ENCODE measurements at places on chromosomes 5 and 9.

DNA sequence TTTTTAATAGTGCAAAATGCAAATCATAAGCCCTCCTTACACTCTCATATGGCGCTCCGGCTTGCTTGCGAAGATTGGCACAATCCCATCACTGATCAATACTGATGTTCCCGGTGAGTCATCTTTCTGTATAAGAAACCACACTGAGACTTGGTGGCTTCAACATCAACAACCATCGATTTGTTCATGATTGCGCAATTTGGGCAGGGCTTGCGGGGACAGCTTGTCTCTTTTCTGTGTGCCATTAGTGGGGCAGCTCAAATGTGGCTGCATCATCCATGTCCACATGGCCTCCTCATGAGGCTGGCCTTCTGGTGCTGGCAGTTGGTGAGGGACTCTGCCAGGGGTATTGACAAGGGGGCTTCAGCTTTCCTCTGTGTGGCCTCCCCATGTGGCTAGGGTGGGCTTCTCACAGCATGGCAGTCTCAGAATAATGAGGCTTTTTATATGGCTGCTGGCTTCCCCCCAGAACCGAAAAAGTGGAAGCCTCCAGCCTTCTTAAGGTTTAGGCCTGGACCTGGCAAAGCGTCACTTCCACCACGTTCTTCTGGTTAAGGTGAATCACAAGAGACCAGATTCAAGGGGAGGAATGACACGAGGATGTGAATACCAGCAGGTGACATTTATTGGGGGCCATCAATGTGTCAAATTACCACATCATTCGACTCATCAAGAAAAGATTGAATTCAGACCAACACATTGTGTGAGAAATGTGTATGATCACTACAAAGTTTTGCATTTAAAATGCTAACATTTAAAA is 79.5 kb upstream of the NFIL3 start:
- ATAC-seq = no peak

- peak; percentile 84 for ATAC-seq
Measured at GRCh38 chr9:13279284-13280141, at the start of gene MPDZ. Gene MPDZ, minus strand, starts transcription at chr9:13279692. Its CDS starts 29,377 bp downstream, at chr9:13250315.

- peak; percentile 56 for ATAC-seq
Measured at GRCh38 chr5:38650946-38651345, 94.5 kb upstream of the LIFR start.

DNA sequence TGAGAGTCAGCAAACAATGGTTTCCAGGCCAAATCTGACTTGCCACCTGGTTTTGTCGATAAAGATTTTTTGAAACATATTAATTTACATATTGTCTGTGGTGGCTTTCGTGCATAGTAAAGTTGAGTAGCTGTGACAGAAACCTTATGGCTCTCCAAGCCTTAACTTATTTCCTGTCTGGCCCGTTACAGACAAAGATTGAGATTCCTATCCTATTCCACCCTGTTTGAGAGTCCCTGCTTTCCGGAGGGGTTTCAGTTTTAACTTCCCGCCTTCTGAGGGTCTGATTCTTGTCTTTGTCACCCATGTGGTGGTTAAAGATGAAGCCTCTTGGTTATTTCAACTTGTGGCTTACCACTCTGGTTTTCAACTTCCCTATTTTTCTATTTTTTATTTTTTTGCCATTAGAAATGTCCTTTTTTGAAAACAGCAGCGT is 11.4 kb downstream of the OTULIN start:
- ATAC-seq = no peak

GRCh38 chr5:114504560-114504959 is 142.7 kb downstream of the KCNN2 start:
- ATAC-seq = no peak

DNA sequence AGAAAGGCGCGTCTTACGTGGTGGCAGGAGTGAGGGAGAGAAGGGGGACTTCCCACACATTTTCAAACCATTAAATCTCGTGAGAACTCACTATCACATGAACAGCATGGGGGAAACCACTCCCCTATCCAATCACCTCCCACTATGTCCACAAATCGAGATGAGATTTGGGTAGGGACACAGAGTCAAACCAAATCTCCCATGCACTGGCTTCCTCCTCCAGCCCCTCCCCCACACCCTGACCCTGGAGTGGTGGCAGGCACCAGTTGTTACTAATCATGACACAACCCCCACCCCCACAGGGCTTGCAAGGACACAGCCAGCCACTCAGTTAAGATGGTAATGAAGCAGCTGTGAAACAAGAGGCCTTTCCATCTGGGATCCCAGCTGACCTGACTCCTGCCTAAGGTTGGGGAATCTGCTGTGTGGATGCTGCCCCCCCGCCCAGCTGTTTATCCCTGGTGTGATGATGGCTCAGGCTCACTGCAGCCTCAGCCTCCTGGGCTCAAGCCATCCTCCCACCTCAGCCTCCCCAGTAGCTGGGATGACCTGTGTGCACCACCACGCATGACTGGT is 57.1 kb upstream of the FUBP3 start:
- ATAC-seq = peak; percentile 59

DNA sequence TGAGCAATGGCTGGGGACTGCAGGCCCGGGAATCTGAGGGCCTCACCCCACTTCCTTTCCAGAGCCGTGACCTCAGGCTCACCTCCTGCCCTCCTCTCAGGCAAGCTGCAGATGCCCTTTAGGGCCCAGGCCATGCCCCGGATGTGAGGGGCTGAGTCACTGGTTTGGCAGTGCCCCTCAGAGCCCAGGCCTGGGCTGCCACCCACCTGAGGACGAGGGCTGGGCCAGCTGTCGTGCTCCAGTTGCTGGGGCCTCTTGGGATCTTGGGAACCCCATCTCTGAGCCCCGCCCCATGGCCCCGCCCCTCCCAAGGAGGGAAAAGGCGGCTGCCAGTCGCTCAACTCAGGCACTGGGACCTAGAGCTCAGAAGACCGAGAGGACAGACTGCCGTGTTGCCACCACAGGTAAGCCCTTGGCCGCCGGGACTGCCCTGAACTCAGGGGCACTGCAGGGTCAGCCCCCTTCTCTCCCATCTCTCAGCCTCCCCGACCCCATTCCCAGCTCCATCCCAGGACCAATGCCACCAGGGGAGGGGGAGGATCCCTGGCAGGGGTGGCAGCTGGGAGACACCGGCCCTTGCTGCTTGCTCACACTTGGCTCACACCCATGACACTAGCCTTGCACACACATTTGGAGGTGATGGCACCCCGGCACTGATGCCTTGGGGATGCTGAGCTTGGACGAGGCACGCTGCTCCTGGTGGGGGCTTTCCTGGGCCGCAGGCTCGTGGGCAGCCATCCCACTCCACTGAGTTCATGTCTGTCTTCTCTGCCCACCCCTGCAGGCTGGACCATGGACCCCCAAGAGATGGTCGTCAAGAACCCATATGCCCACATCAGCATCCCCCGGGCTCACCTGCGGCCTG is at the start of gene CYSRT1:
CYSRT1 (plus strand) TSS at position 345 of the 865 bp plus-strand sequence; CDS start at position 793, 448 bp downstream.
- no peak for ATAC-seq

DNA sequence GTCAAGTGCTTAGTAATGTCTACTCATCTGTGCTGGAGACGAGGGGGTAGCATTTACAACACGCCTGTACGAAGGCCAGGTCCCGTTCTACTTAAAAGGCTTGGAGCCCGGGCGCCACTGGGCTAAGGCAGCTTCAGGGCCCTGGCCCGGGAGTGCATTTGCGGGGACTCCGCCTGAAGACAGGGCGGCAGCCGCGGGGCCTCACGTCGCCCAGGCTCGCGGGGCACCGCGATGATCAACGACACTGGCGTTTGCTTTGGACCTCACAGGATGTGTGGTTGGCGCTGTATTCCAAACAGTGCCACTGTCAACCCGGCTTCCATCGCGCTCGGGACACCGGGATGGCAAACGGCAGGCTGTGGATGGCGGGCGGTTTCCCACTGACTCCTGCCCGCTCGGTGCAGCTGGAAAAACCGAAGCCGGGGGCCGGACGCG is 1.1 kb upstream of the TENT4A start:
- peak; percentile 22 for ATAC-seq

DNA sequence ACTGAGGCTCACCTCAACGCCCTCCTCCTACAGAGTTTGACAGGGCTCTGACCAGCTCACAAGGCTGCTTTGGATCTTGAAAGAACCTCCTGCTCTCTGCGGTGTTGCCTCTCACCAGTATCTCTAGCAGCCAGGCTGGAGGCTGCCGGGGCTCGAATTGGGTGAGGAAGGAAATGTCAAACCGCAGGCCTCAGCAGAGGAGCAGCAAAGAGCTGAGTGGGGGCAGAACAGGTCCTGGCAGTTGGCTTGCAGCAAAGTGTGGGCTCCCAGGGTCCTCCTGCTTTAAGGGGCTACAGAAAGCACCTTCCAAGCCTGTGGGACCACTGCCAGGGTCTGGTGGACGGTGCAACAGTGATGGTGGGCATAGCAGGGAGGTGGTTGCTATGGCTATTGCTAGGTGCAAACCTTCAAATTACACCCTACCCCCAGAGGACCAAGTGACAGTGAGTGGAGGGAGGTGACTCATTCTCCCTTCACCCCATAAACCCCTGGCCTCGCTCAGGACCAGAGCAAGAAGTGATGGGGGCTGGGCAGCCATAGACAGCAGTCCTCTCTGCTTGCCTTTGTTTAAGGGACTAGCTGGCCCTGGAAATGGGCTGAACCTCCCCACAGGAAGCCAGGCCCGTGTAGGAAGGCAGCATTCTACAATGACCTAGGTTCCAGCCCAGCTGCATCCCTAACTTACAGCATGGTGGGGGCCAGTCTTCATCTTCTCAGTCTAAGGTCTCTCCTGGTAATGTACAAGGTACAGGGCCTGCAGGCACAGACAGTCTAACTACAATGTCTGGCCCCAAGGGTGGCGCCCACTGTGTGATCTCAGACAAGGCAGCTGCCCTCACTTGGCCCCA is 18.7 kb downstream of the LCP2 start:
- ATAC-seq = peak; percentile 74

DNA sequence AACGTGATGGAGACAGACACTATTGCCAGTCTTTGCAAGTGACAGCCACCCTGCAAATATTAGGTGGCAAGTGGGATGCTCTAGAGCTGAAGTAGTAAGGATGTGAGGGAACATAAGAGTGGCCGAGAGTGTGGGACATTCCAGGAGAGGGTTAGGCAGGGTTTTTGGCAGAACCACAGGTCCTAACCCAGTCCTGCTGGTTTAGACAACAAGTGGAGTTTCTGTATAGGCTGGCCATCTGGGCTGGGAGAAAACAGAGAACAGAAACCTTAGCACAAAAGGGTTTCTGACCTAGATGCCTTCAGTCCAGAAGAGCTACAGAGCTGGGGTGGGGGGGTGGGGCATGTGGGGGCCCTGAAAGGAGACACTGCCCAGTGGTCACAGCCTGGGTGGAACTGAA is 107.4 kb downstream of the TMEM174 start:
- ATAC-seq = no peak

GRCh38 chr9:137825324-137825989 is 52.1 kb upstream of the CACNA1B start:
- ATAC-seq = no peak

- no peak for ATAC-seq
Measured at GRCh38 chr5:137582218-137582617, 83.1 kb upstream of the SPOCK1 start.

DNA sequence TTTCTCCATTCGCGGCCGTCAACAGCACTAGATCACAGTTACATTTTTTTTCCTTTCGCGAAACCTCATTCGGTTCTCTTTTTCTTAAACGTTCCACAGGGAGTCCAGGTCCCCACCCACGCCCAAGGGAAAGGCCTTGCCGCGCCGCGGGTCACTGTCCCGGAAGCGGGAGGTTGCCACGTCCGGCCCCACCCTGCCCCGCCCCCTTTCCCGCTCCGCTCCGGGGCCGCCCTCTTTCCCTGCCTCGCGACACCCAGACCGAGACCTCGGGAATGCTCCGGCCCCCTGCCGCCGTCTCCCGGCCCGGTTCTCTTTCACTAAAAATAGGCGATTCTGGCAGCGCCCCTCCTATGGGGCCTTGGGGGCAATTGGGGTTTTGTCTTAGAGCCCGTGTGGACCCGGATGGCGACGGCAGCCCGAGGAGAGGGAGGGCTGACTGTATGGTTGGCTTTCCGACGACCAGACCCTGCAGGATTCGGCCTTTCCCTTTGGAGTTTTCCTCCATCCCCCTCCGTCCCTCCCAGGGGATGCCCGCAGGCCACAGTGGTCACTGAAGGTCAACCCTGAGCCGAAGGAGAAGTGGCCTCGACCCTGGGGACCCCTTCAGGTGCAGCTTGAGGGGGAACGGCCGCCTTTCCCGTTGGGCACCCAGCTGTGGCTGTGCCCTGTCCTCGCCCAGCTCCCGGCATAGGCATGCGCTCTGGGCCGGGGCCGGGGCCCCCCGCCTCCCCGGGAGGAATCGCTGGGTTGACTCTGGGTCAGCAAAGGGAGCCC is 2.8 kb upstream of the RACK1 start:
- ATAC-seq = peak; percentile 47

DNA sequence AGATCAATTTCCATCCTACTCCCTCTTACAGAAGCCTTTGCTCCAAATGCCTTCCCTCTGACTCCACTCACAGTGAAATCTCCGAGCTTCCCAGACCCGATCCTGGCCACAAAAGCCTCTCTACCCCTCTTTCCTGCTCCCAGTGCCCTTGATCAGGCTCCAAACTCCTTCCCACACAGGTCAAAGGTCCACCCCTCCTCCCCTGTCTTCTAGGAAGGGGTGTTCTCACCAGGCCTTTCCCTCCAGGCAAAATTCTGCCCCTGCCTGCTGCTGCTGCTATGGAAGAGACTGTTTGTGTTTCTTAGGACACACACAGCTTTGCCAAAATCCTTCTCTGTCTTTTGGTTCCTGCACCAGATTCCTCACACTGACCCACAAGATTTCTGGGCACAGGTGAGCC is 85.8 kb upstream of the ALDH1A1 start:
- ATAC-seq = no peak

DNA sequence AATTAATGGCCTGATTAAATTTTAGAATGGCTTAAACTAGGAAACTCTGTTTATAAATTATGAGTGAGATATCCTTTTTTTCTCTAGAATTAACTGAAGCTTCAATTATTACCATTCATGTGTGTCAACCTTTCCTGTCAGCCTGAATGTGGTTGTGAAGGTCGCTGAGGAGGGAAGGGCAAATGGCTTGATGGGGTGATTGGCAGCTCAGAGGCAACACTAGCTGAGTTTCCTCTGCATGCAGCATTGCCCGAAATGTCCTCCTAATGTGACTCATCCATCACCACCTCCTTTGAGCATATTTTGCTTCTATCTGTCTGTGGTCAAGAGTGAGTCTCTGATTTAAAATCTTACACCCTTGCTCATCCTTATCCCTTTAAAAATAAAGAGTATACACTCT is 281.9 kb downstream of the TENT4A start:
- no peak for ATAC-seq

GRCh38 chr5:38718771-38719391 is 126.9 kb upstream of the OSMR start:
- ATAC-seq = no peak

- no peak for ATAC-seq
Measured at GRCh38 chr9:122356627-122357026, 14.2 kb upstream of the PTGS1 start.

- no peak for ATAC-seq
Measured at GRCh38 chr5:1168796-1169195, 32.6 kb upstream of the SLC6A19 start.

- ATAC-seq = no peak
Measured at GRCh38 chr9:137955586-137955985, 78.0 kb downstream of the CACNA1B start.

GRCh38 chr9:109092051-109092580 is 27.6 kb downstream of the TMEM245 start:
- no peak for ATAC-seq

- ATAC-seq = peak; percentile 58
Measured at GRCh38 chr9:92501671-92502393, 19.5 kb upstream of the ASPN start.

GRCh38 chr5:170636206-170636605 is 132.4 kb downstream of the KCNIP1 start:
- ATAC-seq = no peak
